CD4-positive, alpha-beta T cell treated with Interleukin-17A for 4 hours (primary cell): ENCODE measurements at places on chromosomes 4 and X.

DNA sequence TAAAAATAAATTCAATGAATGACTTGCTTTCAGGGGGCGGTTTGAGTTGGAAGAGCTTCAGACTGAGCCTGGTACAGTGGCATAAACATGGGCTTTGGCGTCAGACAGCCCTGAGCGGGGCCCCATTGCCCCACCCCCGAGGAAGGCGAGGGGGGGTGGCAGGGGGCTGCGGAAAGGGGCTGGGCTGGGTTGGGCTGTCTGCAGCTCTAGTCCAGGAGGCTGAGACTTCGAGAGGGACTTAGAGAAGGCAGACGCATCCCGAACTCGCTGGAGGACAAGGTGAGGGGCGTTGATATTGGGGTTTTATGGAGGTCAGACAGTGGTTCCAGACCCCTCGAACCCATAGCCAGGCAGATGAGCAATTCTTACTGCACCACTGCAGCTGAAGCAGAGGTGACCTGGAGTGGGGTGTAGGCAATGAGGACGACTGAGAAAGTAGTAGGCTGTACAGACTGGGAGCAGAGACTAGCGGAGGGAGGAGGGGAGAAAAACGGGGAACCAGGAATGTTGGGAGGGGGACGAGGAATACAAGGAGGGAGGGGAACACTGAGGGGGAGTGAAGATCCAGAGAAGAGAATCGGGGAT is at the start of gene MAGED2:
MAGED2 (plus strand) TSS at position 222 of the 585 bp plus-strand sequence. CDS start 1,587 bp downstream, outside the sequence.
- peak; percentile 73 for DNase-seq

DNA sequence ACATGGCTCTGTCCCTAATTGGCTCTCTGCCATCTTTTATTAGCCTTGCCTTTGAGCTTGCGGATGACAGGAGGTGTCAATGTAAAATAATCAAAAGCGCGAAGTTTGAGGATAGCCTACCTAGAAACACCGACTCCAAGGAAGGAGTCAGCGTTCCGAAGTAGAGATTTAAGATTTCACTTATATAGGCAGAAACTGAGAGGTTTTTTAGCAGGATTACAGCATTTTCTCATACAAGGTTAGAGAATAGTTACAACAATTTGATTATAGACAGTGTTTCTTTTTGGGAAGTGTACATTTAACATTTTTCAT is 499 bp upstream of the NFXL1 start:
- no peak for DNase-seq

DNA sequence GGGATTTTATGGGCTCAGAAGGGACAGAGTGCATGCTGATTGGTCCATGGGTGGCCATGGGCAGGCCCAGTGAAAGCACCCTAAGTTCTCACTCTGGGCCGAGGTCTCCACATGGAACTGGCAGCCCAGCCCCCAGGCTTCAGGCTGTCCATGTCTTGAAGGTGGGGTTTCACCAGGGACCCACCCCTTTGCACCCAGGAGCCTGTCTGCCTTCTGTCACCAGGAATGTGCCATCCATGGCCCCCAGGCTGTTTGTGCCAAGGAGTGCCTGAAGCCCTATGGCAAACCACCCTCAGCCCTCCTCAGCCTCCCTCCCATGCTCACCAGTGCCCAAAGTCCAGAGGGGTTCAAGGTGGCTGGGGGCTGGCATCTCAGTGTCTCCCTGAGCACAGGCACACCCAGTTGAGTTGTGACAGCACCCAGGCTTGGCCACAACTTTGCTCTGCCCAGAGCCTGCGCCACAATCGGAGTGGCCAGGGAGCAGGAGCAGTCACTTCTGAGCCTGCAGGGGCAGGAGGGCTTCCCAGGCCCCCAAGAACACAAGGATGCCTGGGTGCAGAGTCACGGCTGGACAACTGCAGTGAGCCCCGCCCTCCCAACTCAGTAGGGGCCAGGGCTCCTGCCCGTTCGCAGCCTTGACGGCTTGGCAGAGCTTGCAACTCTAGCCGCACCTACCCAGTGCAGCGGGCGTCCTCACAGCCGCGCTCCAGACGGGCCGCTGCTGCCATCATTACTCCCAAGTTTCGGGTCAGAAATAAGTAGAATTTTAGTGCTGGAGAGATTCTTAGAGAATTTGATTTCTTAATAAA is 185.3 kb upstream of the NUDT6 start:
- no peak for DNase-seq

DNA sequence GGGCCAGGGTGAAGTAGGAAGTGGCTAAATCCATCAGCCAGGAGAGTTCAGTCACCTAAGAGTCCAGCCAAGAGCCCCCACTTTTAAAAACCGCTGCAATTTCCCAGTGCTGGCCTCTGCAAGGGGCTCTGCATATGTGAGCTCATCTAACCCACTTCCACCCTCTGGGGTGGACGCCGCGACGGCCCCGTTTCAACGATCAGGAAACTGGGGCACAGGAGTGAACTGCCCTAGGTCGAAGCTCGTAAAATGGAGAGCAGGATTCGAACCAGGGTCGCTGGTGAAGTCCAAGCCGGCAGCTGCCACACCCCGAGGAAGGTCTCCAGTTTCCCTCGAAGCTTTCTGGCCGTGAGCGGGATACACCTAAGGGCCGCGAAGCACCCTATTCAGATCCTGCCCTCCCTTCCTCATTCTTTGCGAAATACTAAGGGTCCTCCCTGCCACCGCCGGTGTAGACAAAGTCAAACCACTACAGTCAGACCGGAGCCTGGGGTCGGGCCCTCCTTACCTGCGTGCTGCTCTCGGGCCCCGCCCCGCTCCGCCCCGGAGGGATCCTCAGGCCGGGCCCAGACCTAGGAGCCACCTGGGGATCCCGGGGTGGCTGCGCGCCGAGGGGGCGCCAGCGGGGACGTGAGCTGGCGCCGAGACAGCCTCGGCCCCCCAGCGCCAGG is 446 bp downstream of the EVC2 start:
- DNase-seq: peak; percentile 24

DNA sequence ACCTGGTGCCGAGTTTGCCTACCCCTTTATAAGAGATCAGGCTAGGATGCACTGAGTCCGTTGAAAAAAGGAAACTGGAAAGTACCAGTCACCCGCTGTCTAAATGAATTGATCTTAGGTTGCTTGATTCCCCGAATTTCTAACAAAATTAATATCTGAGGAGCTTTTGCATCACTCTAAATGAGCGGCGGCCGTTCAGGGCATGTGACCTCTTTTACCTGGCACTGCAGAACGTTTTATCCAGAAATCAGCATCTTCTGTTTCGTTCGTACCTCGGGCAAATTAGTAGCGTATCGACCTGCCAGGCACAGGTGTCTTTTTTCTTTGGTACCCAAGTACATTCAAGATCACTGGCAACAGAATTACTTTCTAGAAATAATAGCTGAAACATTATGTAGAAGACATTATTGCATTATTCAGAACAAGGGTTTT is 876 bp downstream of the KLHL2 start:
- DNase-seq: no peak

DNA sequence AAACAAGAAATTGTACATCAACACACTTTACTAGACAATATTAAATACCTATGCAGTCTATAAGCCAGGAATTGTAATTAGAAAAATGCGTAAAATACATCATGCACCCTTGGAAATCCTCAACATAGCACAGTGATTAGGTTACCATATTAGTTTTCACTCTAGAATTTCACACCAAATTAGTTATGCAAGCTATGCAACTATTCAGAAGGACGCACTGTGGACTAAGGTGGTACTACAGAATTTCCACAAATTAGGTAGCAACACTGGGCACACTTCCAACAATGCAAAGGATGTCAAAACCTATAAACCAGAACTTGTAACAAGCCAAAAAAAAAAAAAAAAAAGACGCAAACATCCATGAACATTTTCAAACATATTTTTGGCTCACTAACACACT is 71.1 kb upstream of the ZCCHC13 start:
- DNase-seq: no peak

DNA sequence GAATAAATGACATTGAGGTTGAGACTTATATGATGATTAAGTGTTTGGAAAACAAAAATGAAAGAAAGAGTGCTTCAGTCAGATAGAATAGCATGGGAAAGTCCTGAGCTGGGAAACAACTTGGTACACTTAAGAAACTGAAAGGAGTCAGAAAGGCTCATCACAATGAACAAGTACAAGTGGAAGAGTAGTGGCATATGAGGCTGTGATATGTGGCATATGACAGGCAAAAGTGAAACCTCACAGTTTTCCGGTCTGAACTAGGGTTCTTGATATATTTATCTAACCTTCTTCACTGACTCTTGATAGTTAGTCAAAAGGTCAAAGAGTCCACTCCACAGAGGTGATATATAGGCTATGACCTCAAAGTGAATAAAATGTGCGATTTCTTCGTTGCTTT is 537.1 kb upstream of the CXorf51A start:
- no peak for DNase-seq
